ENCODE measurements at places on chromosomes 7 and 10.

GRCh38 chr7:87032604-87033339 lies 26.7 kb downstream of the ELAPOR2 start:
- no peaks in the 10 kb centered on the region for H3K27me3 ChIP-seq
- H3K4me1 ChIP-seq: no peaks in the 10 kb centered on the region
- no peak overlapping the region for H3K4me3 ChIP-seq
- no peak for DNase-seq
- H3K27ac ChIP-seq: no peak overlapping the region

DNA sequence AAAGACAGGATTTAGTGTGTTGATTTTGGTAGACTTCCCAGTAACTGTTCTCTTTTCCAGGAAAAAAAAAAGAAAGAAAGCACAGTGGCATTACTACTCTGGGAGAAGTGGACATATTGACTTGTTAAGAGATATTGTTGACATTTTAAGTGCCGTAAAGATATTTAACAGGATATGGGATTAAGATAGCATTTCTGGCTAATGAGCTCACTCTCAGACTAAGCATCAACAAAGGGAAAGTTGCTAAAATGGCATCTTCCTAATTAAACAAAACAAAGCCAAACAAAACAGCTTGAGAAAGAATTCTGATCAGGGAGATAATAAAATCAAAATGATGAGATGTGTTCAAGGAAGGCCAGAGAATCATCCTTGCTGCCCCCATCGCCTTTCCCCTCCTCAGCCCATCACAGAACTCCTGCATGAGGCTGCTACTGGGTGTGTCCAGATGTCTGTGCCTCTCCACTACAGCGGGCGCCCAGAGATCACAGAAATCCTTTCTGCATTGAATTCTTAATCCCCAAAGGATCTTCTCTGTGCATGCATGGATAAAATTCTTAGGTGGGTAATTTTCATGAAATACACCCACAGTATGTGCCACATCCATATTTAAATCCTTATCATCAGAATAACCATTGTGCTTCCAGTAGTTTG lies 270.5 kb downstream of the POU6F2 start:
- H3K27ac ChIP-seq: no peak overlapping the region
- H3K36me3 ChIP-seq: no peaks in the 10 kb centered on the region
- H3K4me3 ChIP-seq: no peak overlapping the region
- no peaks in the 10 kb centered on the region for H3K4me1 ChIP-seq
- no peak for DNase-seq

DNA sequence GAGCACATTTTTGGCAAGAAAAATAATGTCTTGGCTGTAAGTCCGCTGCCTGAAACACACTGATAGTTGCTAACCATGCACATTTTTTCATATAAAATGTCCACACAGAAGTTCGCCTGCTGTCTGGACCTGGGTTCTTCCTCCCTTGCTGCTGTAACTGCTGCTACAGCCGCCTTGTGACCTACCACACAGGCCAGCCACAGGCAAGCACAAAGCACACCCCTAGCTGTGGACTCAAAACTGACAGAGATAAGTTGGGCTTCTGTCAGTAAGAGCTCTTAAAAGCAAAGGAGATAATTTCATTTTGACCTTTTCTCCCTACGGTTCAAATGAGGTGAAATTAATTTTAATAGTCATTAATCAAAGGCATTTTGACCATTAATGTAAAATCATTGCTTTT lies 354.7 kb downstream of the OTUD1 start:
- H3K27ac ChIP-seq: no peak overlapping the region
- no peaks in the 10 kb centered on the region for H3K36me3 ChIP-seq
- no peaks in the 10 kb centered on the region for H3K4me1 ChIP-seq
- H3K4me3 ChIP-seq: no peak overlapping the region
- no peak for DNase-seq
- H3K27me3 ChIP-seq: no peaks in the 10 kb centered on the region

- peaks cover 3% of the 10 kb centered on the region for H3K4me1 ChIP-seq
- peaks cover 22% of the 10 kb centered on the region for H3K27me3 ChIP-seq
- H3K27ac ChIP-seq: no peak overlapping the region
- no peak overlapping the region for H3K4me3 ChIP-seq
- no peaks in the 10 kb centered on the region for H3K36me3 ChIP-seq
- DNase-seq: no peak
Observed at GRCh38 chr7:47354831-47355541, 226.9 kb downstream of the TNS3 start.

GRCh38 chr10:129331207-129331838 lies 135.7 kb upstream of the MGMT start:
- no peak overlapping the region for H3K27ac ChIP-seq
- no peak overlapping the region for H3K4me3 ChIP-seq
- H3K4me1 ChIP-seq: peaks cover 3% of the 10 kb centered on the region

- H3K4me1 ChIP-seq: no peaks in the 10 kb centered on the region
- DNase-seq: no peak
- H3K4me3 ChIP-seq: no peak overlapping the region
- H3K36me3 ChIP-seq: no peaks in the 10 kb centered on the region
Observed at GRCh38 chr10:14215641-14216040, 115.1 kb downstream of the FRMD4A start.

DNA sequence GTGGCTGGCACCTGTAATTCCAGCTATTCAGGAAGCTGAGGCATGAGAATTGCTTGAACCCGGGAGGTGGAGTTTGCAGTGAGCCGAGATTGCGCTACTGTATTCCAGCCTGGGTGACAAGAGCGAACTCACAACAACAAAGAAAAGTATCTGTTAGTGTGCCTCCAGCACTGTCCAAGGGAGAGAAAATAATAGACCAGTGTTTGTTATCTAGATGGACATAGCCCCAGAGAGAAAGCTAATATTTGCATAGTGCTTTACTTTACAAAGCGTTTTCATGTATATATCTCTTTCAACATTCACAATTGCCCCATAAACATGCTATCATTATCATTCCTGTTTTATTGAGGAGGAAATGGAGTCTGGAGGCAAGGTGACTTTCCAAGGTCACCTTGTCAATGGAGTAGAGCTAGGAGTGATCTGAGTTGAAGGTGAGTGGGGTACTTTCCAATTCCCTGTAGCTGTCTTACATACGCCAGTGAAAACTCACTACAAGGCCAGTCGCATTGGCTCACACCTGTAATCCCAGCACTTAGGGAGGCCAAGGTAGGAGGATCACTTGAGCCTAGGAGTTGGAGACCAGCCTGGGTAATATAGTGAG lies 49.7 kb upstream of the KIF5B start:
- no peaks in the 10 kb centered on the region for H3K36me3 ChIP-seq
- H3K4me3 ChIP-seq: no peak overlapping the region
- no peak overlapping the region for H3K27ac ChIP-seq
- no peaks in the 10 kb centered on the region for H3K4me1 ChIP-seq
- DNase-seq: no peak
- H3K27me3 ChIP-seq: no peaks in the 10 kb centered on the region

DNA sequence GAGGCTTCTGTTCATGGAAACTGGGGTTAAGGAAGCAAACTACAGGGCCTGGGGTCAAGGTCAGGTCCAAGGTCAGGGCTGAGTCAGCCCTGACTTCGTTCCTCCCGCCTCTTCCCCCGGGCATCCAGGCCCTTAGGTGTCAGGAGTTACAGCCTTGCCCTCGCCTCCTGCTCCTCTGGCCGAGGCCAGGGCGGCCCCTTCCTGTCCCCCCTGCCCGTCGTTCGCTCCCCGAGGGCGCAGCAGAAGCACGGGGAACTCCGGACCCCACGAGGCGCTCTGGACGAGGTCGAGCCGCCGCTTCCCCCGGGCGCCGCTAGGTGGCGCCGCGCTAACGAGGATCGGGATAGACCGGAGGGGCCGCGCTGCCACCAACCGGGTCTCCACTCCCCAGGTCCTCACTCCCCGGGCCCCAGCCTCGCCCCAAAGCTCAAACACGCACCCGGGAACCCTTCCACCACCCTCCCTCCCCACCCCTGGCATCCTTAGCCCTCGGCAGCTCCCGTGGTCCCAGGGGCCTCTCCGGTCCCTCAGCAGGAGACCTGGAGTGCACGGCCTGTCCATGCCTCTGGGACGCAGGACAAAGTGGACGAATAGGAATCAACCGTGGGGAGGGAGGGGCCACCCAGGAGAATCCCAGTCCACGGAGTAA lies 59.2 kb upstream of the MYL10 start:
- DNase-seq: no peak
- no peaks in the 10 kb centered on the region for H3K36me3 ChIP-seq
- H3K27me3 ChIP-seq: peaks cover 12% of the 10 kb centered on the region
- peaks cover 4% of the 10 kb centered on the region for H3K4me1 ChIP-seq
- peak overlapping the region; percentile 5 for H3K4me3 ChIP-seq
- H3K27ac ChIP-seq: no peak overlapping the region

- no peak overlapping the region for H3K27ac ChIP-seq
- no peak for DNase-seq
- no peaks in the 10 kb centered on the region for H3K4me1 ChIP-seq
- no peaks in the 10 kb centered on the region for H3K36me3 ChIP-seq
Observed at GRCh38 chr7:4943297-4943696, 15.7 kb downstream of the MMD2 start.

GRCh38 chr7:3464900-3465622 lies 164.0 kb downstream of the SDK1 start:
- no peaks in the 10 kb centered on the region for H3K4me1 ChIP-seq
- peaks cover 4% of the 10 kb centered on the region for H3K36me3 ChIP-seq
- H3K4me3 ChIP-seq: no peak overlapping the region
- no peaks in the 10 kb centered on the region for H3K27me3 ChIP-seq
- no peak overlapping the region for H3K27ac ChIP-seq
- no peak for DNase-seq

DNA sequence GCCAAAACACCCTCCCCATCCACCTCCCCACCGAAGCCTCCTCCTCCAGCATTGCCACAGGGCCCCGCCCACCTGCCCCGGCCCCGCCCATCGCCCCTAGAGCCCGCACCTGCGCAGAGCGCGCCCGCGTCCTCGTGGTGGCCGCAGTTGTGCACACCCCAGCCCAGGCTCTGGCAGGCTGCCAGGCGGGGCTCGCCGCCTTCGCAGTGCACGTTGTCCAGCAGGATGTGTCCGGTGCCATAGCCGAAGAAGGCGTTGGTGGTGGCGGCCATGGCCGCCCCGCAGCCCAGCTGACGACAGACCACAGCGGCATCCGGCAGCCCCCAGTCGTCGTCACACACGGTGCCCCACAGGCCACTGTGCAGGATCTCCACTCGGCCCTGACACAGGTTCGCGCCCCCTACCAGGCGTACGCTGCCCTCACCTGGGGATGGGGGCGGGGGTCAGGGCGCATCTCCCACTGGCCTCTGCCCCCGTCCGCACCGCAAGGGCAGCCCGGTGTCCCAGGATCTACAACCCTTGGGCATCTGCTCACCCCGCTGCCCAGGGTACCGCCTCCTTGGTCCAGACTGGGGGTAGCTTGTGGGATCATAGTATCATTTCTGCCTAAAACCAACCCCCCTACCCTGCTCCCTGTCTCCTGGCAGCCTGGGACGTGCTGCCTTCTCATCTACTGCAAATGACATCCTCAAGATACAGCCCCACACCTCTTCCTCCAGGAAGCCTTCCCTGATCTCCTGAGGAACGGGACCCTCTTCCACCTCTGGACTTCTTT lies 11.9 kb downstream of the SSC4D start:
- peak; percentile 64 for DNase-seq
- peak overlapping the region; percentile 47 for H3K27ac ChIP-seq
- H3K4me1 ChIP-seq: peaks cover 22% of the 10 kb centered on the region
- peak overlapping the region; percentile 59 for H3K4me3 ChIP-seq

GRCh38 chr7:31096877-31097258 lies 44.8 kb downstream of the ADCYAP1R1 start:
- H3K27me3 ChIP-seq: peaks cover 15% of the 10 kb centered on the region
- DNase-seq: no peak
- H3K4me3 ChIP-seq: no peak overlapping the region
- no peaks in the 10 kb centered on the region for H3K36me3 ChIP-seq
- H3K4me1 ChIP-seq: no peaks in the 10 kb centered on the region

- no peak overlapping the region for H3K4me3 ChIP-seq
- no peaks in the 10 kb centered on the region for H3K4me1 ChIP-seq
- H3K27ac ChIP-seq: no peak overlapping the region
- peaks cover 2% of the 10 kb centered on the region for H3K36me3 ChIP-seq
- H3K27me3 ChIP-seq: peaks cover 5% of the 10 kb centered on the region
Observed at GRCh38 chr7:712381-713138, 13.9 kb upstream of the DNAAF5 start.

DNA sequence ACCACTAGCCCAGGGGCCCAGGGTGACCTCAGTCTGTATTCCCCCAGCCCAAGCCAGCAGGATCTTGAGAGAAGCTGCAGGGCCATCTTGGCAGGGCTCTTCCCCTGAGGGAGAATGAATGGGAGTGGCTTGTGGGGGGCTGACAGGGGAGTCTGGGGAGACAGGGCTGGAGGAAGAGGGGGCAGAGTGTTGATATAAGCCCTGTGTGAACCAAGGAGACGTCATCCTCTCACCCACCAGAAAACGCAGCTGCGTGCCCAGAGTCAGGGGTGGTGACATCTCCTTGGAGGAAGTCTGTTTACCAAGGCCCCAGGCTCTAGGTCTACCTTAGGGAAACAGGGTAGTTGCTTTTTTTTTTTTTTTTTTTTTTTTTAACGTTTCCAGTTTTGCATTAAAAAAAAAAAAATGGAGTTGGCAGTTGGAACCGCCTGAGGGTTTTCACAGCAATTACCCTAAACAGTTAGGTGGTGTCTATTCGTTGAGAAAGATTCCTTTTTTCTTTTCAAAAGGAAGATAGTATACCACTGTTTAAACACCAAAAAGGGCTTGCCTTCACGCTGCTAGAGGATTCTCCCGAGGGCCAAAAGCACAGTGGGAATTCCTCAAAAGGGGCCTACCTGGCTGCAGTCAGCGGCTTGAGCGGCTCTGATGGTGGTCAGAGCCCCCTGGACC lies 113.8 kb downstream of the PRPF18 start:
- no peak overlapping the region for H3K4me3 ChIP-seq
- peaks cover 4% of the 10 kb centered on the region for H3K36me3 ChIP-seq
- peaks cover 27% of the 10 kb centered on the region for H3K4me1 ChIP-seq
- no peak overlapping the region for H3K27ac ChIP-seq
- DNase-seq: no peak
- H3K27me3 ChIP-seq: no peaks in the 10 kb centered on the region

DNA sequence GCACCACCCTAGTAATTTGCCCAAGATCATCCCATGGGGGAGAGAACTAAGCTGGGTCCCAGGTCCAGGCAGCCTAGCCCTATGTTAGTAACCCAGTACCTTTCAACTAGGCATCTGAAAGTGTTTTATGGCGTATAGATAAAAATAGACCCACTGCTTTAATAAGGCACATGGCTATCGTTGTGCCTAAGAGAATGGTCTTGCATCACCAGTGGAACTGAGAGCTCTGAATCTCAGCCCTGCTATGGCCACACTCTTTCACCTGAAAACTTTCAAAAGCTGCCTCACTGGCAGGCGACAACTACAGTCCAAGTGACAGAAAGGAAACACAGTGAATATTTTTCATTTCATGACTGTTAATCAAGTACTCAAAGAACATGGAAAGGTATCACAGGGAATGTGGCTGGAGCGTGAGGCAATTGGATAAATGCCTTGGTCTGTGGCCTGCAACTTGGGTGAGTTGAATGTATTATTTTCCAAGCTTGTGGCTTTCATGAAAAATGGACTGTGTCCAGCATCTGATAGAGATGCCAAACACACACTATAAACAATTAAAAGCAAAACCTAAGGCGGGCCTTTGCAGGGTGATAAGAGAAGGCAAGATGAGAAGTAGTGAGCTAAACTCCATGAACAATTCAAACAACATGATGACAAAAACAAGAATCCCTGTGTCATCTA lies 18.0 kb upstream of the SFMBT2 start:
- no peak overlapping the region for H3K4me3 ChIP-seq
- H3K27ac ChIP-seq: no peak overlapping the region
- H3K36me3 ChIP-seq: no peaks in the 10 kb centered on the region
- no peaks in the 10 kb centered on the region for H3K4me1 ChIP-seq
- no peak for DNase-seq

- no peak overlapping the region for H3K27ac ChIP-seq
- H3K27me3 ChIP-seq: no peaks in the 10 kb centered on the region
- H3K36me3 ChIP-seq: no peaks in the 10 kb centered on the region
- no peak overlapping the region for H3K4me3 ChIP-seq
Observed at GRCh38 chr7:156492170-156492569, 148.4 kb upstream of the RNF32 start.

- H3K4me1 ChIP-seq: no peaks in the 10 kb centered on the region
- no peak overlapping the region for H3K27ac ChIP-seq
- H3K27me3 ChIP-seq: no peaks in the 10 kb centered on the region
Observed at GRCh38 chr7:102211590-102212550, 74.8 kb upstream of the SH2B2 start.
